ENCODE measurements at places on chromosomes 11 and 22. TPM values are rescaled to one million over a fixed set of nuclear protein-coding genes. Genes with fewer than 3 reads are reported as not detected.

DNA sequence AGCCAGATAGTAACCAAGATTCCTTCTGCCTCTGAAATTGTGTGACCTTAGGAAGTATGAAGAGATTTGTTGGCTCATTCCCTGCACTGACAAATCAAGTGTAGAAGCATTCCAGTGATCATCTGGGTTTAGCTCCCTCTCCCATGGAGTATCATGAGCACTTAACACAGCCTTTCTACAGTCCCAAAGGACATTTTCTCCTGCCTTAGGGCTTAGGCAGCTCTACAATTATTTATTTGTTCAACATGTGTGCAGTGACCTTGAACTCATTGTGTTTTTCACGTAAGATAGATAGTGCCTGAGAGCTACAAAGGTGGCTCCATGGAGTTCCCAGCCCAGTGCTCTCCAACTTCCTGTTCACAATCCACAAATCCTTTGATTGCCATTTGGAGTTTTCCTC is 94.8 kb upstream of the FAT3 start:
- DNase-seq: peak; percentile 10

- peak; percentile 31 for DNase-seq
Measured at GRCh38 chr11:118290923-118291322, 13.6 kb upstream of the CD3E start.

DNA sequence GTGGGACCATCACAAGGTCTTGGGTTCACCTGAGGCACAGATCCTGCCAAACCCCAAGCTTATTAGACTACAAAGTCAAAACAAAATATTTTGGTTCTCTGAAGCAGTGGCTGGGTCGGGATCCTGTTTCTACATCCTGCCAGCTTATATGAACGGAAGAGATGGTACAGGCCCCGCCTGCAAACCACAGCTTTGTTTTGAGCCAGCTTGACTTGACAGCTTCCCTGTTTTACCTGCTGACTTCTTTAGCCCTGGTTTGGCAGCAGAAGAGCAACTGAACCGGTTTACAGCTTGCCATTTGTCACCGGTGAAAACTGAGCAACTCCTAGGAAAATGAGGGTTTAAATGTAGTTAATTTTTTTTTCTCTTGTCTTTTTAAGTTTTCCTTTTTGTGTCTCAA is 11.4 kb downstream of the PACS1 start:
- peak; percentile 29 for DNase-seq

DNA sequence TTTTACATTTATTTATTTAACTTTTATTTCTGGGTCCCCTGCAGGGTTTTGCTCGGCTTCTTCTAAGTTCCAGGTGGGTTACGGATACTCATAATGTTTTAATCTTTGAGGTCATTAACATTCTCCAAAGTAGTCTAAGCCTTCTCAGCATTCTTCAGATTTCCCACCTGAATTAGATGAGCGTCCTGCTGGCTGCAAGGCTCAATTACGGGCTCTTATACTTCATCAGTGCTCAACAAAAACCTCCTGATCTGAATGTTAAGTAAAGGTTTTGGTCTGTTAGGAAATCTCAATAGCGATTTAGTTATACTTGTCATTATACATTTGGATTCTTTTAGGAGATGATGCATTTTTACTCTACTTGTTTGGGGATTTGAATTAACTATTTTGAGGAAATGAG is 27.3 kb upstream of the NFRKB start:
- no peak for DNase-seq

GRCh38 chr22:22825213-22825593 is 62.4 kb upstream of the IGLL5 start:
- DNase-seq: no peak

DNA sequence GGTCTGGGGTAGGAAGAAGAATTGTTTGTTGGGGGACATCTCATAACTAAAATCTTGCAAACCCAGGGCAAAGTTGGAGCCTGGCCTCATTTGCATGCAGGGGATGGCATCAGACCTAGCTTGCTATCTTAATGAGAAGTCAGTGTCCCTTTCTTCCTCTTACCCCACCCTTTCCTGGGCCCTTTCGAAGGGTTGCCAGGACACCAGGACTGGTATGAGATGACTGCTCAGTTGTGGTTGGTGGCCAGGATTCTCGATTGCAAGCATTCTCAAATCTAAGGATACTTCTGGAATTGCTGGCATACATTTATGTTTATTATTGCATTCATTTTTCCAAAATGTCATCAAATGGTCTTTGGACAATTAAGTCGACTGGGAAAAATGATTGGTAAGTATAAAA is 131.0 kb downstream of the SLC1A2 start:
- peak; percentile 33 for DNase-seq

Gene ARHGEF17
- total RNA-seq: 23.5 TPM

Gene CHADL
- 1.1 TPM for total RNA-seq

Gene GAS2L1
- total RNA-seq: 26.3 TPM

Gene ACR
- not detected for total RNA-seq

Gene CEP126
- 2.0 TPM for total RNA-seq

Gene C11orf87
- 0.76 TPM for total RNA-seq

Gene CARD10
- total RNA-seq: 8.3 TPM

Gene ANO1
- 0.97 TPM for total RNA-seq

Gene PRR5L
- 29.8 TPM for total RNA-seq

Data from GM23248 (cell line).